Lung (tissue), 17 donors: ENCODE measurements at places on chromosomes 11 and 22.

DNA sequence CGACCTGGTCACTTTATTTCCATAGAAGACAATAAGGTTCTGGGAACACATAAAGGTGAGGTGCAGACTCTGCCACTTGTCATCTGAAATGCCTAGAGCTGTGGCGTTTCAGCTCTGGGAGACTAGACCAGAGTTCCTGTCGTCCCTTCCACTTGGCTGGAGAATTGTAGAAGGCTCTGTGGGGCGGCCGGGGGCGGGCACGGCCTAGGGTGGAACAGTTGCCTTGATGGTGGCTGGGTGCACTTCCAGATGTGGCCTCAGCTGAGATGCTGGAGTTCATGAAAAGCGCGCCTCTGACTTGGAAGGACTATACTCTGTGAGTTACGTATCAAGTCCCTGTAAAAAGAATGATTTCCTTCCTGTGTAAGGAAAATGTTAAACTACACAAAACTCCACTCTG lies 16.8 kb downstream of the TRMU start:
- DNase-seq, result no peak

- DNase-seq, result no peak
Measured at GRCh38 chr11:8809241-8809938, 101.6 kb upstream of the AKIP1 start.

DNA sequence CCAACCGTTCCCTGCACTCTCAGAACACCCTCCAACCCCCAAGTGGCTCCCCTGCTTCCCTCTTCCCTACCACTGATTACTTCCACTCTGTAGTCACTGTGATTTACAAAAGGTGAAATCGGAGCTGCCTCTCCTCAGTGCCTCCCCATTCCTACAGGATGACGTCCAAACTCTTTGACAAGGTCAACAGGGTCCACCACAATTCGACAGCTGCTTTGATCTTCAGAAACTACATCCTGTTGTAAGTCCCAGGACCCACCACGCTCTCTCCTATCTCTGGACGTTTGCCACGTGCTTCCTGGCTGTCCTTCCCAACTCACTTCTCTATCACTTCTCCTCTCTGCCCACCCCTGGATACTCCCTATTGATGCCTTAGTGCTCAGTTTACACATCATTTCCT lies 85.0 kb upstream of the EIF3D start:
- DNase-seq, result no peak

- peak; percentile 48 for DNase-seq
Measured at GRCh38 chr11:109547356-109548027, 125.5 kb downstream of the C11orf87 start.

GRCh38 chr11:67276781-67277230 lies 10.5 kb downstream of the GRK2 start:
- peak; percentile 46 for DNase-seq

GRCh38 chr11:65013130-65013887 lies 651 bp upstream of the ARL2 start:
- DNase-seq, result peak; percentile 95

- DNase-seq, result peak; percentile 2
Measured at GRCh38 chr22:49701380-49702067, 126.1 kb downstream of the BRD1 start.

DNA sequence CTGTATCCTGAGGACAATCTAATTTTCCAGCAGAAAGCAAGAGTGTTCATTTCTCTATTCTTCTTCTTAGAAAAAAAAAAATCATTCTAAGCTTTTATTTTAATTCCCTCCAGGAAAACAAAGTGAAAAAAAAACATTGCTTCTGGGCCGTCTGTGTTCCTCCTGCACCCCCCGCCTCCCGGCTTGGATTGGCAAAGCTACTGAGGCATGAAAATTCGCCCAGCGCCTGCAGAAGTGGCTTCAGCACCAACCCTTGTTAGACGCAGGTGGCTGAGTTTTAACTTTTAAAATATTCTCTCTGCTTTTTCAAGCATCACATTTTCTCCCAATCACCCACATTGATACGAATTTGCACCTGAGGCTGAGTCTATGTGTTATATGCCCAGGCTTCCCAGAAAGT lies 401.6 kb downstream of the BRD1 start:
- DNase-seq, result no peak

GRCh38 chr11:4826425-4826824 lies 5.3 kb downstream of the OR51F2 start:
- DNase-seq, result peak; percentile 7

- no peak for DNase-seq
Measured at GRCh38 chr11:123392844-123393243, 37.2 kb upstream of the GRAMD1B start.

DNA sequence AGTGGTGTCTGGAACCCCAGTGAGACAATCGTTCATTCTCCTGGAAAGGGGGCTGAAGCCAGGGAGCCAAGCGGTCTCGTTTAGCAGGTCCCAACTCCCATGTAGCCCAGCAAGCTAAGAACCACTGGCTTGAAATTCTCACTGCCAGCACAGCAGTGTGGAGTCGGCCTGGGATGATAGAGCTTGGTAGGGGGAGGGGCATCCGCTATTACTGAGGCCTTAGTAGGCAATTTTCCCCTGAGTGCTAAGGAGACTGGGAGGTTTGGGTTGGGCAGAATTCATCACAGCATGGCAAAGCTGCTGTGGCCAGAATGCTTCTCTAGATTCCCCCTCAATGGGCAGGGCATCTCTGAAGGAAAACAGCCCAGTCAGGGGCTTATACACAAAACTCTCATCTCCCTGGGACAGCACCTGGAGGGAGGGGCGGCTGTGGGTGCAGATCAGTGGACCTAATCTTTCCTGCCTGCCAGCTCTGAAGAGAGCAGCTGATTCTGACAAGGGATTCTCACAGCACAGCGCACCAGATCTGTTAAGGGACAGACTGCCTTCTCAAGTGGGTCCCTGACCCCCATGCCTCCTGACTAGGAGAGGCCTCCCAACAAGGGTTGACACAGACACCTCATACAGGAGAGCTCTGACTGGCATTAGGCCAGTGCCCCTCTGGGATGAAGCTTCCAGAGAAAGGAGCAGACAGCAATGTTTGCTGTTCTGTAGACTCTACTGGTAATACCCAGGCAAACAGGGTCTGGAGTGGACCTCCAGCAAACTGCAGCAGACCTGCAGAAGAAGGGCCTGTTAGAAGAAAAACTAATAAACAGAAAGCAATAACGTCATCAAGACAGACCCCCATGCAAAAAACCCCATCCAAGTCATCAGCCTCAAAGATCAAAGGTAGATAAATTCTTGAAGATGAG lies 14.8 kb downstream of the OR52M1 start:
- no peak for DNase-seq

GRCh38 chr11:109112261-109112660 lies 309.7 kb upstream of the C11orf87 start:
- DNase-seq, result no peak

DNA sequence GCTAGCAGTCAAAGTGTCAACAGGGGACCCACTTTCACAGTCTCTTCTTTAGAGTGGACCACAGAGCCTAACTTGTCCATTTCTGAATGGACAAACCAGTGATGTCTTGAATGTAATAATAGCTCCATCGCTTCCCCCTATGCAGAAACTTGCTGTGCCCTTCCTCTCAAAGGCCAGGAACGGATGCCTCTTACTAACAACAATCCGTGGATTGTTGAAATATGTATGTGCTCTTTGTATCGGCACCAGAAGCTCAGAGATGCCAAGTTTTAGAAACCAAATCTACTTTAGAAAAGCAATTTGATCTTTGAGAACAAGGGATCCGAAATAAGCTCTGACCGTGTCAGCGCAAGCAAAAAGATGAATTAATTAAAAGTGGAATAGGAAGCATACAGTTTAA lies 259.5 kb upstream of the POU2AF2 start:
- no peak for DNase-seq

- DNase-seq, result peak; percentile 32
Measured at GRCh38 chr22:45638834-45639746, 32.5 kb upstream of the ATXN10 start.

- no peak for DNase-seq
Measured at GRCh38 chr11:113173126-113173525, 141.3 kb upstream of the TTC12 start.

GRCh38 chr22:37377927-37378326 lies 49.4 kb downstream of the ELFN2 start:
- DNase-seq, result no peak

- no peak for DNase-seq
Measured at GRCh38 chr11:117917591-117918151, 11.5 kb downstream of the TMPRSS13 start.

DNA sequence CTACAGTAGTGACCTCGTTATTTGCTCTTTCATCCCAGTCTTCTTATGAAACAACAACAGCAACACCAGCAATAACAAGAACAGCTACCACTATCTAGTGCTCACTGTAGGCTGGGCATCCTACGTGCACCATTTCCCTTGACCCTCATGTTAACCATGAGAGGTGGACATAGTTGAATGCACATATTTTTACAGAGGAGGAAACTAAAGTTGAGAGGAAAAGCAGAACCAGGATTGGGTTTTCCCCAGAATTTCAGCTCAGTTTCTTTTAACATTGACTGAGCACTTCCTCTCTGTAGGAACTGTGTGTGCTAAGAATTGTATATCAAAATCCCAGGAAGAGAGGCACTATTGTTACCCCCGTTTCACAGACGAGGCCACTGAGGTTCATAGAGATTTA lies 39.4 kb upstream of the TSPAN18 start:
- no peak for DNase-seq

GRCh38 chr11:96197801-96198701 lies 144.9 kb downstream of the MAML2 start:
- DNase-seq, result no peak

- DNase-seq, result no peak
Measured at GRCh38 chr11:74288911-74289310, 22.5 kb downstream of the P4HA3 start.

DNA sequence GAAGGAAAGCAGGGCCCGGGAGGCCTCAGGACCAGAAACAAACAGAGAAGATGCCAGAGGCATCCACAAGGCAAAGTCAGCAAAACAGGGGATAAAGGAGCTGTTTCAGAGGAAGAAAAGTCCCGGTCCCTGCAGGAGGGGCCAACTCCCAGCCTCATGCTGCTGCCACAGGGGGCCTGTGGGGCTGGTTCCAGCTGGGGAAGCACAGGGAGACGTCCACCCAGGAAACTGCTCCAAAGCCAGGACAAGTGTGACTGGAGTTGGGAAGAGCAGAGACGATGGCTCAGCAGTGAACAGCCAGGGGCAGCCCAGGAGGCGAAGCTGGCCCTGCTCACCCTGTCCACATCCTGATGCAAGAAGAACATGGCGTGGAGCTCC lies 454.4 kb downstream of the BRD1 start:
- DNase-seq, result no peak

DNA sequence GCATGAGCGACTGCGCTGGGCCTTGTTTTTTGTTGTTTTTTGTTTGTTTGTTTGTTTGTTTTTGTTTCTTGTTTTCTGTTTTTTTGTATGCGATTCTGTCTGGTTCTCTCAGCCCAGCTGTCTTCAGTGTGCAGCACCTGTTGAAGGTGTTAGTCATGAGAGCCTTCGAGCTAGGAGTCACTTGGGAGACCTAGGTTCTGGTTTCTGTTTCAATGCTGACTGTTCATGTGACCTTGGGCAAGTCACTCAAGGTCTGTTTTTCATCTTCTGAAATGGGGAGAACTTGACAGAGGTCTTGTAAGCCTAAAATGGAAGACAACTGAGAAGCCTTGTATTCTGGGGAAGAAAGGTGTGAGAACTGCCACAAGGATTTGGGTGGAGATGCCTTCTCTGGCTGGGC lies 1.8 kb downstream of the DCPS start:
- DNase-seq, result no peak

DNA sequence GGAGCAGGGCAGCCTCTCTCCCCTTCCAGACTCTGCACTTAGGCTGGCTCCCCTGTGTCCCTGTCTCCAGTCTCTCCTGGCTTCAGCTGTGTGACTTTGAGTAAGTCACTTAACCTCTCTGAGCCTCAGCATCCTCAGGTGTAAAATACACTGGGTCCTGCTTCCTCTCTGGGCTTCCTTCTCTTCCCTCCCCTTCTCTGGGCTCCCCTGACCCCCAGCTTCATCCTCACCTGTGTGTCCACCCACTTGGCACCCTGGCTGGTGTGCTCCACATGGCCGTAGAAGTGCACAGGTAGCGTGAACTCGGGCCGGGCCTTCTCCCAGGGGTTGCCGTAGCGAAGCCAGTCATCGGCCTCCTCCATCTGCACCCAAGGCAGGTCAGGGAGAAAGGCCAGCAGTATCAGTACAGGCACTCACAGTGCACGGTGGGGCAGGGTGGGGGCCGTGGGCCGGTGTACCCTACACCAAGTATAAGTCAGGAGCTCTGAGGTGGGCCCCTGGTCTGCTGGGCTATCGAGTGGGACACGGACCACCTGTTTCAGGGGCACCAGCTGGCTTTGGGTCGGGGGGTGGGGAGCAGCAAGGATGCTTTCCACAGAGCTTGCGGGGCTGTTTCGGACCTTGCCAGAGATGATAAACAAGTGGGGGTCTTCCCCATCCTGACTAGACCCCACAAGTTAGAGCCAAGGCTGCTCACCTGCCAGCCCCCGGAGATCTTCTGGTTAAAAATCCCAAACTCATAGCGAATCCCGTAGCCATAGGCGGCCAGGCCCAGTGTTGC lies 2.0 kb downstream of the PYGM start:
- DNase-seq, result no peak

GRCh38 chr22:44523981-44524759 lies 26.1 kb upstream of the RTL6 start:
- peak; percentile 89 for DNase-seq

GRCh38 chr11:19735909-19736498 lies 23.4 kb downstream of the NAV2 start:
- no peak for DNase-seq
